Femur (tissue), 1 donor: ENCODE measurements at places on chromosomes 5 and 9.

- no peak for DNase-seq
Measured at GRCh38 chr9:114307899-114308267, 15.0 kb upstream of the ORM1 start.

DNA sequence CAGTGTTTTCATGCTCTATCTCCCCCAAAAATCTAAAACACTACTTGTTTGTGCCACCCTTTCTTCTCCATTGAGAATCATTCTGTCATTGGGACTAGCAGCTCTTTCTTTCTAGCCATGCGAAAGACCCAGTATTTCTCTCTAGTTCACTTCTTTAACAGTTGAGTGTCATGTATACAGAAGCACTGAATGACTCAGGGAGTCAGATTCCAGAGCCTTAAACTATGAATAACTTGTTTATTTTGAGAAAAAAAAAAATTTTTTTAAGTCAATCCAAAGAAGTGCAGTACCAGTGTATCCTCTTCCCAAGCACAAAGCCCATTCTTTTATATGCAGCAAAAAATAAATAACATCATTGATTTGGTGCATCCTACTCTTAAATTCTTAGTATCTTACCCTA lies 415.4 kb upstream of the GRAMD2B start:
- no peak for DNase-seq

DNA sequence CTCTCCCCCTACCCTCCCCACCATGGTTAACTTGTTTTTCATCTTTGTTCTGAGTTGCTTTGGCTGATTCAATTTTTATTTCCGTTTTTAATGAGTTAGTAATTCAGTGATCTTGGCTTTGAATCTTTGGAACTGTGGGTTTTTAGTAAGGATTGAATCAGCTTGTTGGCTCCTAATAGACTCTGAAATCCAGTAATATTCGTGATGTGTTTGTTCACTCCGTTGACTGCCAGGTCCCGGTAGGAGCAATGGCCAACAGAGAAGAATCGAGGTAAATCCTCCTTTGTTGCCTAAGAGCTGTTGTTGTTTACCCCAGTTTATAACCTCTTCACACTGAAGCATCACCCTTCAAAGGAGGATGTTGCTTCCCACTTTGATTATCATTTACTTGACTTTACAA lies 92.7 kb downstream of the PCSK1 start:
- no peak for DNase-seq

GRCh38 chr9:92440751-92441046 lies 16.4 kb upstream of the OMD start:
- DNase-seq = no peak

- no peak for DNase-seq
Measured at GRCh38 chr5:171840066-171840465, 54.4 kb downstream of the SMIM23 start.

GRCh38 chr5:4180703-4181102 lies 585.1 kb downstream of the IRX1 start:
- no peak for DNase-seq

- DNase-seq = no peak
Measured at GRCh38 chr5:153569036-153569435, 78.6 kb downstream of the GRIA1 start.

GRCh38 chr5:10600626-10601245 lies 36.9 kb downstream of the ANKRD33B start:
- no peak for DNase-seq

DNA sequence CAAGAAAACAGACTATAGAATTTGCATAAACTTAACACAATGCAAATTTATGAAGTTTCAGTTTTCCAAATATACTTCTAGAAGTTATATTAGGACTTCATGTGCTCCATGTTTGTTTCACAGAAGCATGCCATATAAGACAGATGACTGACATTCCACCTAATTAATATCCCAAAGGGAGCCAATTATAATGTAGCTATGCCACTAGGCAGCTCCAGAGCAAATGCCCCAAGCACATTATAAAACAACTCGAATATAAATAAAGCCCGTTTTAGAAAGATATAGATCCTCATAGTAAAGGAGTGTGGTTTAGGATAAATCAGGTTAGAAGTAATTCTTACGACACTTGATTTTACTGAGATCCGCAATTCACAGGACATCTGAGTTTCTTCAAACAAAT lies 8.9 kb downstream of the DROSHA start:
- no peak for DNase-seq

DNA sequence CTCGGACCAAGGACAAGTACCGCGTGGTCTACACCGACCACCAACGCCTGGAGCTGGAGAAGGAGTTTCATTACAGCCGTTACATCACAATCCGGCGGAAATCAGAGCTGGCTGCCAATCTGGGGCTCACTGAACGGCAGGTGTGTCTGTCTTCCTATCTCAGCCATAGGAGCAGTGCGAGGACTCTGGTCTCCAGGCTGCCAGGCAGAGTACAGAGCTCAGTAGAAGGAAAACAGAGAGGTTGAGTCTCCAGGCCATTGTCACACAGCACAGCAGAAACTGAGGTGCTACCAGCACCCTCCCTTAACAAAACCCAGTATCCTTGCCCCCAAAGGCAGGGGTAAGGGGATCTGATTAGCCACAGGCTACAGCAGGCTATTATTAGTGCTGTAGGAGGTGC lies 7.1 kb upstream of the SLC6A7 start:
- no peak for DNase-seq

- DNase-seq = no peak
Measured at GRCh38 chr9:136132512-136133050, 13.9 kb upstream of the TMEM250 start.

- no peak for DNase-seq
Measured at GRCh38 chr9:133793471-133793870, 55.3 kb upstream of the SARDH start.

- DNase-seq = no peak
Measured at GRCh38 chr5:113035096-113035495, 58.5 kb downstream of the DCP2 start.

- no peak for DNase-seq
Measured at GRCh38 chr5:161420521-161420920, 126.0 kb downstream of the GABRB2 start.

- DNase-seq = no peak
Measured at GRCh38 chr5:91166059-91166807, 216.9 kb downstream of the ARRDC3 start.
